Retinal pigment epithelial cell (primary cell): ENCODE measurements at places on chromosomes 16 and 17.

DNA sequence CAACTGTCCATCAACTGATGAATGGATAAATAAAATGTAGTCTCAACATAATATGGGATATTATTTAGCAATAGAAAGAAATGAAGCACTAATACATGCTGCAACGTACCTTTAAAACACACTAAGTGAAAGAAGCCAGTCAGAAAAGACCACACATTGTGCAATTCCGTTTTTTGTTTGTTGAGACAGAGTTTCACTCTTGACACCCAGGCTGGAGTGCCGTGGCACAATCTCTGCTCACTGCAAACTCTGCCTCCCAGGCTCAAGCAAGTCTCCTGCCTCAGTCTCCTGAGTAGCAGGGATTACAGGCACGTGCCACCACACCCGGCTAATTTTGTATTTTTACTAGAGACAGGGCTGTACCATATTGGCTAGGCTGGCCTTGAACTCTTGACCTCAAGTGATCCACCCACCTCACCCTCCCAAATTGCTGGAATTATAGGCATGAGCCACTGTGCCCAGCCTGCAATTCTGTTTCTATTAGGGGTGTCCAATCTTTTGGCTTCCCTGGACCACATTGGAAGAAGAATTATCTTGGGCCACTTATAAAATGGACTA lies 40.1 kb downstream of the SCNN1B start:
- no peak for DNase-seq

GRCh38 chr17:79826841-79827578 lies 12.2 kb downstream of the CBX4 start:
- DNase-seq: no peak

- peak; percentile 61 for DNase-seq
Observed at GRCh38 chr16:47888142-47888541, 267.7 kb downstream of the ABCC12 start.

GRCh38 chr16:53784291-53784690 lies 80.3 kb downstream of the FTO start:
- no peak for DNase-seq

GRCh38 chr16:1762879-1763520 lies 8.3 kb downstream of the NME3 start:
- no peak for DNase-seq

DNA sequence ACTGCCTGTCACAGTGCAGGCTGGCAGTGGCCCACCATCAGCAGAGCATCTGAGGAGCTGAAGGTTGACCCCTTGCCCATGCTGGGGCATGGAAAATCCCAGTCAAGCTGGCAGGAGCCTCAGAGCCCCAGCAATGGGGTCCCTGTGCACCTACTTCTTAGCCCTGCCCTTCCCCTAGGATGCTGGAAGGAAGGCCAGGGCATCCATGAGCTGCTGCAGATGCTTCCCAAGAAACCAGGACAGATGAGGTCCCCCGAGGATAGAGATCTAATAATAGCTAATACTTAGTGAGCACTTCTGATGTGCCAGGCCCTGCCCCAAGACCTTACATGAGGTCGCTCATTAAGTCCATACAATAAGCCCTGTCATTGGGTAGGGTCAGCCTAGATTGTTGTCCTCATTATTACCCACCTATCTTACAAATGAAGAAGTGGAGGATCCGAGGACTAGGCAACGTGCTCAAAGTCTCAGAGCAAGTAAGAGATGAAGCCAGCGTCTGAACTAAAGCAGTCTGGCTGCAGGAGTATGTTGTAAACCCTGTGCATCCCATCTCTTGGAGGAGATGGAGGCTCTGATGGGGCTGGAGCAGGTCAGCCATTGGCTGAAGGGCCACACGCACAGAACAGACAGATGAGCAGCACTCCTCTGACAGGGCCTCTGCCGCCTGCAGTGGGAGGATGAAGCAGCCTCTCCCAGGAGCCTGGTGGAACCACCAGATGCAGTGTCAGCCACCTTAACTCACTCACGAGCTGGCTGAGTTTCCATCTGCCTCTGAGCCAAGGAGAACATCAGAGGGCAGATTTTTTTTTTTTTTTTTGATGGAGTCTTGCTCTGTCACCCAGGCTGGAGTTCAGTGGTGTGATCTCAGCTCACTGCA lies 175.4 kb downstream of the WSCD1 start:
- no peak for DNase-seq

DNA sequence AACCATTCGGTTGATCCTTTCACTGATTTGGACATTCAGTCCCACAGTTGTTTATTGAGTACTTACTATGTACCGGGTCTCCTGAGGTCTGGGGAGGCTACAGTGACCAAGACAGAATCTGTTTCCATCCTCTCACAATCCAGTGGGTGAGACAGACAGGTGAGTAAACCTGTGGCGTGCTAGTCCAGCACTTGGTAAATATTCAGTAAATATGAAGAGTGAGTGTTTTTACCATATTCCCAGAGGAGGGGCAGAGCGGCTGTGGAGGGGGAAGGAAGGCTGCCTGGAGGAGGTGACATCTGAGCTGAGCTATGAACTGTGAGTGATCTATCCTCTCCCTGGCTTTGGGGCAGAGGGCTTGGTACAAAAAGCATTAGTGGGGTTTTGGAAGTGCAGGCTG lies 31.4 kb downstream of the CCR7 start:
- no peak for DNase-seq

- DNase-seq: no peak
Observed at GRCh38 chr17:79668344-79669250, 57.7 kb upstream of the RBFOX3 start.

- DNase-seq: no peak
Observed at GRCh38 chr16:50384500-50385135, 15.8 kb upstream of the BRD7 start.

DNA sequence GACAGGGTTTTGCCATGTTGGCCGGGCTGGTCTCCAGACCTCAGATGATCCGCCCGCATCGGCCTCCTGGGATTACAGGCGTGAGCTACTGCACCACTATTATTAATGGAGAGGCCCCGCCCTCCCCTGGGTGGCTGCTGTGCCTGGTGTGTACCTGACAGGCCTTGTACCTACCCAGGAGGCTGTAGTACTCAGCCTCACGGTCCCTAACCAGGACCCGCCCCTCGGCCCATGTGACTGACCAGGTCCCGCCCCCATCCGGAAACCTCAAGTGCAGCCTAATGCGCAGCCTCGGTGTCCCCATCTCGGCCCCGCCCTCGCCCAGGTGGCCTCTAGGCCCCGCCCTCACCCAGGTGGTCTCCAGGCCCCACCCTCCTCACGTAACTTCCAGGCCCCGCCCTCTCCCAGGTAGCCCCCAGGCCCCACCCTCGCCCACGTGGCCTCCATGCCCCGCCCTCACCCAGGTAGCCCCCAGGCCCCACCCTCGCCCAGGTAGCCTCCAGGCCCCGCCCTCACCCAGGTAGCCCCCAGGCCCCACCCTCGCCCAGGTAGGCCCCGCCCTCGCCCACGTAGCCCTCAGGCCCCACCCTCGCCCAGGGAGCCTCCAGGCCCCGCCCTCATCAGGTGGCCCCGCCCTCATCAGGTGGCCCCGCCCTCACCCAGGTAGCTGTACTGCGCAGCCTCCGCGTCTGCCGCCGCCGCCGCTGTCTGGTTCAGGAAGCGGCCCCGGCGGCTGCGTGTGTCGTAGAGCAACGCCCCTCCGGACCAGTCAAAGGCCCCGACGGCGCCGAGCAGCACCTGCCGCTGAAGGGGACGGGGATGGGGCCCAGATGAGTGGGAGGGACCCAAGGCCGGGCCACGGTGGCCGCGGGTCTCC lies 31.0 kb downstream of the HASPIN start:
- no peak for DNase-seq

- no peak for DNase-seq
Observed at GRCh38 chr16:27441998-27442397, 40.0 kb downstream of the IL21R start.

GRCh38 chr16:65828296-65828695 lies 538.2 kb upstream of the CDH5 start:
- no peak for DNase-seq
